ENCODE measurements at places on chromosomes 12 and 14. TPM values are rescaled to one million over a fixed set of nuclear protein-coding genes. Genes with fewer than 3 reads are reported as not detected.

- no peak for DNase-seq
- no peak overlapping the region for H3K27ac ChIP-seq
- peaks cover 4% of the 10 kb centered on the region for H3K4me1 ChIP-seq
- no peak overlapping the region for H3K4me3 ChIP-seq
- H3K27me3 ChIP-seq = no peaks in the 10 kb centered on the region
Observed at GRCh38 chr12:70049596-70050360, 193.5 kb upstream of the CNOT2 start.

- peaks cover 28% of the 10 kb centered on the region for H3K4me1 ChIP-seq
- H3K27me3 ChIP-seq = peaks cover 2% of the 10 kb centered on the region
- H3K4me3 ChIP-seq = peak overlapping the region; percentile 74
- peaks cover 9% of the 10 kb centered on the region for H3K36me3 ChIP-seq
Observed at GRCh38 chr14:88553886-88554456, 836 bp downstream of the PTPN21 start.

SLC5A8 gene
- not detected for total RNA-seq

OR10G3 gene
- not detected for total RNA-seq

DNA sequence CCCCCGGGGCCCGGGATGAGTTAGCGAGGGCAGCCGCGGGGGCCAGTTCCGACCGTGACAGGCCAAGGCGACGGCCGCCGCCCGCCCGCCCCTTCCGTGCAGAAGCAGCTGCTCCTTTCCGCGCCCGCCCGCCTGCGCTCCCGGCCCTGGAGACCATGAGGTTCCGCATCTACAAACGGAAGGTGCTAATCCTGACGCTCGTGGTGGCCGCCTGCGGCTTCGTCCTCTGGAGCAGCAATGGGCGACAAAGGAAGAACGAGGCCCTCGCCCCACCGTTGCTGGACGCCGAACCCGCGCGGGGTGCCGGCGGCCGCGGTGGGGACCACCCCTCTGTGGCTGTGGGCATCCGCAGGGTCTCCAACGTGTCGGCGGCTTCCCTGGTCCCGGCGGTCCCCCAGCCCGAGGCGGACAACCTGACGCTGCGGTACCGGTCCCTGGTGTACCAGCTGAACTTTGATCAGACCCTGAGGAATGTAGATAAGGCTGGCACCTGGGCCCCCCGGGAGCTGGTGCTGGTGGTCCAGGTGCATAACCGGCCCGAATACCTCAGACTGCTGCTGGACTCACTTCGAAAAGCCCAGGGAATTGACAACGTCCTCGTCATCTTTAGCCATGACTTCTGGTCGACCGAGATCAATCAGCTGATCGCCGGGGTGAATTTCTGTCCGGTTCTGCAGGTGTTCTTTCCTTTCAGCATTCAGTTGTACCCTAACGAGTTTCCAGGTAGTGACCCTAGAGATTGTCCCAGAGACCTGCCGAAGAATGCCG, 699 bp downstream of the MGAT2 start:
- H3K4me1 ChIP-seq = peaks cover 39% of the 10 kb centered on the region
- peak overlapping the region; percentile 91 for H3K27ac ChIP-seq
